ENCODE measurements at places on chromosomes 6 and 20.
A peak's percentile ranks its signal among the peaks of the same experiment; 100 is the strongest.

DNA sequence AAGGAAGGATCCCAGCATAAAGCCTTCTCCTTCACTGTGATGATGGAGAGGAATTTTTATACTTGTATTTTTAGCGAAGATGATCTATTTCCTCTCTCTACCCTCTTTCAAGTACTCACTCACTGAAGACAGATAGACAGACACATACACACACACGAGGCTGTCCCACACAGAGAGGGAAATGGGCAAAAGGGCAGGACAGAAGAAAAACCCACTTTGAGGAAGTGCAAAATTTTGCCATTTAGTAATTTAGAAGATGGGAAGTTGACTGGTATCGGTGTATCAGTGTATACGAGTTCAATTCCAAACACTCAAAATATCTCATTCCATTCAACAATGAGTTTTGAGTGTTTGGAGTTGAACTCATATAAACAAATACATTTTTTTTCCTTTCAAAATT, 30.9 kb downstream of the HEBP2 start:
- no peak for DNase-seq

DNA sequence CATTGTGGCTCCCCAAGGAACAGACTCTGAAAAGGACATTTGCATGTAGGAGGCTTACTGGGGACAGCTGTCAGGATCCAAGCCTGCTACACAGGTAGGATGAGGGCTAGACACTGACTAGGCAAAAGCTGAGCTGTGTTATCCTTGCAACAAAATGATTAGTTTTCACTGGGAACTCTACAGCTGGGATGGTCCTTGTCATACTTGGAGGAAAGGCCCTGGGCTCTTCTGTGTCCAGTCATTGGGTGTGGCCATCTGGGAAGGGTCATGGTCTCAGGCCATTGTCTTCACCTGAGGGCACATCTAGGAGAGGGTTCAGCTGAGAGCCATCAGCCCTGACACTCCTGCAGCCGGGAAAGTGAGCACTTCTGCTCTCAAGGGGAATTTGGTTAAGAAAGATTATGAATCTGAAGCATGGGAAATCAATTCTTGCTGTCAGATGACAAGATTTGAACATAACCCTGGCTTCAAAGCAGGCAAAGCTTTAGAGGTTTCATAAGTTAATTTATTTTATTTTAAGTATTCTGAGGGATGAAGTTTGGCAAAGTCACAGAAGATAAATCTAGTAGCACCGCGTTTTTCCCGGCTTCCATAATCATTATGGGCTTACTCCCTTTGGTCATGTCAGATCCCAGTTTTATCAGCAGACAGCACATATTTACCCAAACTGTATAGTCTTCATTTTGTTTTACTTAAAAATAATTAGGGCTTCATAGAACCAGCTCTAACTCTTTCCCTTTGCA, 78.4 kb upstream of the SLC22A23 start:
- DNase-seq: no peak

DNA sequence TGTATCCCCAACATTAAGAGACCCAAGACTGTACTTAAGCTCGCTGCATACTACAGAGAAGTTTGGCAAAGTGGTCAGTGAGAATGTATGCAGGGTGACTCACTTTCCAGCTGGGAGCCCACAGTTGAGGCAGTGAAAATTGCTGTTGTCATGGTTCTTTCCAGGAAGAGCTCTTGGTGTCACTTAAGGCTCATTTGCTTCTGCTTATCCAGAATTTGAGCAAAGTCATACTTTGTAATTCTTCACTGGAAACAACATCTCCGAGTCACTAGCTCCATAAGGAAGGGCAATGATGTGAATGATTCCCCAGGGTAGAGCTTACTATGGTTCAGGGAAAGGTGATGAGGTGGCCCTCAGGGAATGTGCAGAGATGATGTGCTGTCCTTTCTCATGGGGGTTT, 65.4 kb upstream of the FBXL4 start:
- DNase-seq: no peak

DNA sequence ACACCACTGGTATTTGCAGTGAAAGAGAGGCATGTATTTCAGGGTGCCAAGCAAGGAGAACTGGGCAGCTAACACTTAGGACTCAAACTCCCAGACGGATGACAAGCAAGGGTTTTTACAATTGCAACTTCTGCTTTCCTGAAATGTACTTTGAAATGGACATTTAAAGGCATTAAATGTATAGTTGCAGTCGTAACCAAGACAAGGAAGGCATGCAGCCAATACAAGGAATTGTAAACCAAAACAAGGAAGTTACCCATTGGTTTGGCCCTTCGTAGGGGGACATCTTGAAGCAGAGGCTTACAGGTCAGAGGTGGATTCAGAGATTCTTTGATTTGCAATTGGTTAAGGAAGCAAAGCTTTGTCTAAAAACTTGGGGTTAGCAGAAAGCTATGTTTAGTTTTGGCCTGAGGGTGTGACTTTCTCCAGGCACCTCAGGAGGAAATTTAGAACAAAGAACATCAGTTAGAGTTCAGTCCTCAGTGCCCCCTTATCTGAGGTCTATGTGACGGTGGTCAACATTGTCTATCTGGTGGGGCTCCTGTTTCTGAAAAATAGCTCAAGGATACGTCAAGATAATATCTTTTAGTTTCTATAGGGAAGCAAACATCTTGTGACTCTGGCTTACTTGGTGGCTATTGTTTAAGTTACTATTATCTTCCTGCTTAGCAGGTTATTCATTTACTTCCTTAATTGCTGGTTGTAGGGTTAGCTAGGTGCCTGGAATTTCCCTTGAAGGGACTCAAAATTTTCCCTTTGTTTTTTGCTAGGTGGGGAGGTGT, 266.0 kb downstream of the CD83 start:
- DNase-seq: no peak

DNA sequence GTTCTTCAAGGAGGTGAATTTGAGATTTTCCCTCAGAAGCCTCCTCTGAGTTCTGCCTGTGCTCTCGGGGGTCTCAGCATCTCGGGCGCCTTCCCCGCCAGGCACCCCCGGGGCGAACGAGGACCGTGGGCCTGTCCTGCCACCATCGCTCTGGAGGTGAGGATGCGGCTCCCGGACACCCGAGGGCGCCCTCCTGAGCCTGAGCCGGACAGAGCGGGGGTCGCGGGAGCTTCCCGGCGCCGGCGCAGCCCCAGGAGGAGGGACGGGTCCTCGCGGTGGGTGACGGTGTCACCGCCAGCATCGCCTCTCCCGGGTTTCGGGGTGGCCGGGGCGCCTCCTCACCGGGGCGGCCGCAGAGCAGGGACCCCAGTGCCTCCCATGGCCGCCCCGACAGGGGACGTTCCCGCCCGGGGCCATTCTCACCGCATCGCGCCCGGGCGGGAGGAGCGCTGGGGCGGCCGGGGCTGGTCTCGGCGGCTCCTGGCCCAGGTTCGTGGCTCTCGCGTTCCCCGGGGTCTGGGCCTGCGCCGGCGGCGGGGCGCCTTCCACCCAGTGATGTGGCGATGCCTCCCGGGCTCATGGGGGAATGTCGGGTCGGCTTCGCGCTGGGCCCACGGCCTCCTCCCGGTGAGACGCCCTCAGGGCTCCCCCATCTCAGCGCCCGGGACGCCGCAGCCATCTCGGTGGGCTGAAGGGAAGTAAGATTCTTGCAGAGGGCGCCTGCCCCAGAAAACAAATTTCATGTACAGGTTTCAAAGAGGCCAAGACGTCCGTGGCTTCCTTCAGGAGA, 210.5 kb downstream of the ERMARD start:
- no peak for DNase-seq

DNA sequence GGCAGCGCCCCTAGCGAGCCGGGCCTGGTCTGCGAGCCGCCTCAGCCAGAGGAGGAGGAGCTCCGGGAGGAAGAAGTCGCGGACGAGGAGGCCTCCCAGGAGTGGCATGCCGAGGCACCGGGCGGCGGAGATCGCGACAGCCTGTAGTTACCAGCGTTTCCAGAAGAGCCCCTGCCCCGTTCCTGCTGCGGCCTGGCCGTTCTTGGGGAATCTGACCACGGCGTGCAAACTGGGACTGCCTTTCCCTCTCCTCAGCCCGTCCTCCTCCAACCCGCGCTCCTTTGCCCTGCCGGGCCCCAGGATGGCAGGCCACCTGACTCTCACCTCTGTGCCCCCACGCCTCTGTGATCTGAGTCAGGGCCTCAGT, 802 bp downstream of the HDGFL1 start:
- DNase-seq: no peak

DNA sequence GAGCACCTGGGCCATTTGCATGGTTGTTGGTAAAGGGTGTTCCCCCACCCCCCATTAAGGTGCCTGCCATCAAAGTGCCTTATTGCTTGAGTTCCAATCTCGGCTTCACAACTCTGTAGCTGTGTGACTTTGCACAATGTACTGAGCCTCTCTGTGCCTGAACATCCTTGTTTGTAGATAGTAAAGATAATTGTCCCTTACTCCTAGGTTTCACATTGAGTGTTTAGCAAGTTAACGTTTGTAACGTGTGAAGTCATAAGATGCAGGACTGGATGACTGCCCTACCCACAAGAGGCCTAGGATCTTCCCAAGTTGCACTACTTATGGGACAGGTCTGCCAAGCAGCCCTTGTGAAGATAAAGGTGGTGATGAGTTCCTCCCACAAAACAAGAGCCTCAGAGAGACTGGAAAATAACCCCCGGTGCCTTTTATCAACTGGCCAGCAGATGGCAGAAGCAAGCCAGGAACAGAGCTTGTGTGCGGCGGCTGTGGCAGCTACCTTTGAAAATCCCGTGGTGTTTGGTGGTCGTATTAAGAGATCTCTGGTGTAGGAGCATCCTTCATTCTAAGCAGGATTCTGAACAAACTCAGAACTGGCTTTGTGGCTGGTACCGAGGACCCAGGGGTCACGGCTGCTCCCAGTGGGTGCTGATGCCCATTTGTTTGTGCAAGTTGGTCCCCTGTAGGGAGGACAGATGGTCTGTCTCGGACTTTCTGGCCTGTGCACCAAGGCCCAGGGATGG, 99.1 kb downstream of the CDH26 start:
- DNase-seq: peak; percentile 66

GRCh38 chr6:18664401-18664800, 277.3 kb downstream of the RNF144B start:
- no peak for DNase-seq
